ENCODE measurements at places on chromosomes 2 and 18.

DNA sequence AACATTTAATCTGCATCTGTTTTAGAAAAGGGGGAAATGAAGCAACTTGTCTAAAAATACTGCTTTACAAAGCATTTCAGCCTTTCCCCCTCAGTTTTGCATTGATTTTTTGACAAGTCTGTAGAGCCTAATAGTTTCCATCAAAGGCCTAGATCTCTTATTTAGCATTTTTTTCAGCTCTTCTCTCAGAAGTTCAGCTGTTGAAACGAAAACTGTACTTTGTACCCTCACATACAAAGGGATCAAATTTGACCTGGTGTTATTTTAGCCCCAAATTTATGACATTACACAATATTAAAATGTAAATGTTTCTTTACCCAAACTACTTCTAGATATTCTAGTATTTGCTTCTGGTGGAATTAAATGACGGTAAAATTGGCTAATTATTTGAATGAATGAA, 13.0 kb downstream of the YPEL5 start:
- no peak for DNase-seq

- no peak for DNase-seq
These were observed 196.8 kb downstream of the MCFD2 start for GRCh38 chr2:46718784-46719183.

DNA sequence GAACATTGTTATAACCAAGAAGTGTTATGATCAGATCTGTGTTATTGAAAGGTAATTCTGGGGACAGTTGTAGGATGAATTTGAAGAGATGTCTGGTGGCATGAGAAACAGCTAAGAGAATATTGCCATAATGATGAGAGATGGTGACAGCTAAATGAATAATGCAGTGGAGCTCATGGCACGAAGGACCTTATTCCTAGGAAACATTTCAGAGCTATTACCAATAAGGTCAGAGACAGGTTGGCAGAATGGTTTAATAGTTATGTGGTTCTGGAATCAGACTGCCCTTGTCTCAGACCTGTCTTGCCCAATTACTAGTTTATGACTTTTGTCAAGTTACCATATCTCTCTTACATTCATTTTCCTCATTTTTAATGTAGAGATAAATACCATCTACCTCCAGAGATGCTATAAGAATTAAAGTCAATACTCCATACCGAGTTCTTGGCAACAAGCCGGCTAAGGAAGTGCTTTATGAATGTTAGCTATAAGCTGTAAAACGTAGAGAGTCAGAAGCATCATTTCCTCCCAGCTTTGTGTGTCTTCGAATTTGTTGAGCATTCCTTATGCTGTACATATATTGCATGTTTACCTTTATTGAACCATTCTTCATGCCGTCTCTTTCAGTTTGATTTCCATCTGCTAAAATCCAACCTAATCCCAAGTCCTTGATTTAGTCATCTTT, 73.6 kb upstream of the COL5A2 start:
- DNase-seq = no peak

- DNase-seq = no peak
These were observed 322.8 kb downstream of the RIT2 start for GRCh38 chr18:42792731-42793130.

DNA sequence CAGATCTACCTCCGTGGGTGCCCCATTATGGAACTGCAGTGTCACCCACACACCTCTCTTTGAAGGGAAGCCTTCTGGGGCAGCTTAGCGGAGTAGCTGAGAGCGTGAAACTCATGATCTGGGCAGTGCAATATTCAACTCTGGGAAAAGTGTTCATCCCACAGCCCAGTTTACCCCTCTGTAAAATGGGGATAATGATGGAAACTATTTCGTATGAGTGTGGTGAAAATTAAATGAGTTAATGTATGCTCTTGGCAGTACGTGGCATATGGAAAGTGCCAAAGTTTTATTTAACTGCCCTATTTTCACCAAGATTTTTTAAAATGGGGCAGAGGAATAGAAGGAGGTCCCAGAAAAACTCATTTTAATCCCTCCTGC, 11.5 kb downstream of the EVX2 start:
- no peak for DNase-seq

DNA sequence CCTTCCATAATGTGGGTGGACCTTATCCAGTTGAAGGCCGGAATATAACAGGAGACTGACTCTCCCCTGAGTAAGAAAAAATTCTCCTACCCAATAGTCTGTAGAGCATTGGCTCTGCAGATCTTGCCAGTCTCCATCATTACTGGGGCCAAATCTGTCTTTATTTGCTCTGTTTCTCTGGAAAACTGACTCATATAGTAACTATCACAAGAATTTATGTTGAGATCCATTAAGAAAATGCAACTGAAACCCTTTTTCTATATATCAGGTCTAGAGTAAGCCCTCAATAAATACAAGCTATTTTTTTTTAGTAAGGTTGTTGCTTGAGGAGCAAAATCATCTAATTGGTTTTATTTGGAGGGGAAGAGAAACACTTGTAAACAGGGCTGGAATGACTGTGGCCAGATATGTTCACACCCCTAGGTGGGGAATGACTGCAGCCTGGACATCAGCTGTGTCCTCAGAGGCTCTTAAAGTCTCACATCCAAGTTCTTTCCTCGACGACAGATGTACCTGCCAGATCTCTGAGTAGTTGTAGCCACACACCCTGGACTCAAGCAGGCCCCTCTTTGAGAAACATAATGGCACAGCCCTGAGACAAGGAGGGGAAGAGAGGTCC, 339.7 kb downstream of the TNS1 start:
- DNase-seq = no peak

GRCh38 chr18:69612242-69612641, 211.6 kb downstream of the DOK6 start:
- no peak for DNase-seq

GRCh38 chr2:228709788-228710371, 528.4 kb upstream of the SPHKAP start:
- DNase-seq = no peak

GRCh38 chr2:165568361-165568760, 98.9 kb downstream of the CSRNP3 start:
- DNase-seq = no peak

Measured in SW 1271 (cell line).